Endothelial cell (in vitro differentiated cells): ENCODE measurements at places on chromosomes 11 and 22. TPM values are rescaled to one million over a fixed set of nuclear protein-coding genes. Genes with fewer than 3 reads are reported as not detected.

The SLC22A6 gene
- total RNA-seq, result not detected

The CHKA gene
- total RNA-seq, result 173 TPM

The ATM gene
- 51.5 TPM for total RNA-seq

The SRRD gene
- total RNA-seq, result 19.5 TPM

The TYR gene
- not detected for total RNA-seq

The CSNK2A3 gene
- 4.3 TPM for total RNA-seq

The AQP11 gene
- 0.33 TPM for total RNA-seq
